ENCODE measurements at places on chromosomes 11 and 22.

- no peak for DNase-seq
Measured at GRCh38 chr22:32700191-32700882, 101.2 kb upstream of the TIMP3 start.

GRCh38 chr11:15189641-15190365 is 75.1 kb downstream of the INSC start:
- no peak for DNase-seq

DNA sequence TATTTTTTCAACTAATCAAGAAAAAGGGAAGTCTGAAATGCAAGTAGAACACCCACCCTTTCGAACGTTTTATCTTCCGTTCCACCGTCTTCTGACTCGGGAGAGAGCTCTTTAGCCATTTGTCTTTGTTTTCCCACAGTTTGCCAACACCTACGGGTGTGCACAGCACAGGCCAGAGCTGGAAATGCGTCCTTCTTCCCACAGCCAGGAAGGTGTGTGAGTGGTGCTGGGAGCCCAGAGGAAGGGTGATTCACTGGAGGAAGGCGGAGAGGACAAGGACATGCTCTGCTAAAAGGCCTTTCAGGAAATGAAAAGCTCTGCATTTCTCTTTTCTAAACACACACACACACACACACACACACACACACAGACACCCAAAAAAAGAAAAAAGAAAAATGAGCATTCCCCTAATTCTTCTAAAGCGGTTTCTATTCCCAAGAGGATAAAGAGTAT is 18.5 kb downstream of the ENDOD1 start:
- no peak for DNase-seq

DNA sequence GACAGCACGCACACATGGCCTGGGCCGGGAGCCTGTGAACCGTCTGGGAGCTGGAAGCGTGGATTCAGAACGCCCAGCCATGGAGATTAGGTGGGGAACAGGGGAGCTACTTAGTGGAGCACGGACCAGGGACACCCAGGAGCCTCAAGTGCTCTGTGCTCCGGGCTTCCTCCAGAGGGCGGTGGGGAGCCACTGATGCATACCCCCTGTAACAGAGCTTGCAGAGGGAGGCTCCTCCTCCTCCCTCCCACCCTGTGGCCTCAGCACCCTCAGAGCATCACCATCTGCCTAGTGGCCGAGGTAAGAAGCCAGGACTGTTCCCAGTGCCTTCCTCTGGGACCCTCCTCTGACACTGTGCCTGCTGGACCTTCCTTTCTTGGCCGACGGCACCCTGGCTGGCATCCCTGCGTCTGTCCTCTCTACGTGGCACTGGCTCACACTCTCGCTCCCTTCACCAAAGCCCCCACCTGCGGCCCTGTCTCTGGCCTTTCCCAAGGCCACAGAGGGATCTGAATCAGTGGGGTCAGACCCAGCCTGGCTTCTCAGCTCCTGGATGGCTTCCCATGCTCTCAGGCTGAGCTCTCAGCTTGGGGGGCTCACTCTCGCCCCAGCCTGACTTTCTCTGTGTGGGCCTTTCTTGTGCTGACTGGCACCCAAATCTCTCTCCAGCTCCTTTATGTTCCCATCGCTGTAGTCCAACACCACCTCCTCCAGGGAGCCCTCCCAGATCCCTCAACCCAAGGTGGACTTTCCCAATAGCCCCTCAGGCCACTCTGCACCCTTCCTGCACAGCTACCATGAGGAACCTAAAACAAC is 780.9 kb downstream of the BRD1 start:
- DNase-seq: peak; percentile 35

- no peak for DNase-seq
Measured at GRCh38 chr11:100676901-100677300, 10.2 kb upstream of the ARHGAP42 start.

- DNase-seq: peak; percentile 48
Measured at GRCh38 chr11:2991452-2992233, 486 bp downstream of the NAP1L4 start.

- no peak for DNase-seq
Measured at GRCh38 chr11:12199231-12199948, 89.0 kb downstream of the MICAL2 start.

DNA sequence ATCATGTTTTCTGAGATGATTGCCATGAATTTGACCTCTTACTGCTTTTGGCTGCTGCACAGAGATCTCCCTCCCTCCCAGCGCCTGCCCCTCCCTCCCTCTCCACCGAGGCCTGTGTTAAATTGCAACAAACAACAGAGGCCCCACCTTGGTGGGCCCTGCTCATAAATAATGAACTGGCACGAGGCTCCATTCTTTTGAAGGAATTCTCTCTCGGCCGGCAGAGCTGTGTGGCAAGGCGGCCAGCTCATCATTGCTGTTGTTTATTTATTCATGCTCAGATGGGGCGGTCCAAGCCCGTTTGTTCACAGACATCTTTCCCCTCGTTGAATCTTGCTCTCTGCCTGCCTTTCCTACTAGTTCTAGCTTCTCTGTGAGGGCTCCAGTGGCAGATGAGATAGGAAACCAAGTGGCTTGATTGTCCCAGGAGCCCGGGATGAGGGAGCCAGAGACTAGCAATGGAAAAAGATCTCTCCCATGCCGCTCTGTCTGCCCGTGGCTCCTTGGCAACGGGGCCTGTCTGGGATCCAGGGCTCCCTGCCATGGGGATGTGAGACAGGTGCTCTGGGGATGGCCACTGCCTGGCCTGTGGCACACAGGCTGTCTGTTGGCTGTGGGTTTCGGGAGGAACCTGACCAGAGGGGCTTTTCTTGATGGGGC is 192.6 kb downstream of the DSCAML1 start:
- DNase-seq: no peak

DNA sequence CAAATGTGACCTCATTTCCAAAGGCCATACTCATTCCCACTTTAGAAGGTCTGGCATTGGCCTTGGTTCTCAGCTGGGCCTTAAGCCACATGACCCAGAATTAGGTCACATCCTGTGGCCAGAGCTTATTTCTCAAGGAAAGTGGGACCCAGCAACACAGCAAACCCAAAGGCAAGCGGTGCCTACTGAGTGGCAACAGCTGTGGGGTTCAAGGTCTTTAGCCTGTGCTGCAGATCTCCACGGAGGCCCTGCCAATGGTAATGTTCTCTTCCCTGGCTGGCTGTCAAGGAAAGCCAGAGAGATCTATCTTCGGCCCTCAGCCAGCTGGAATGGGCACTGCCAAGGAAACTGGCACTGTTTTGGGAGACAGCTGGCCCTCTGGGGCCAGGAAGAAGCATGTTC is 41.5 kb upstream of the TP53I11 start:
- DNase-seq: no peak

DNA sequence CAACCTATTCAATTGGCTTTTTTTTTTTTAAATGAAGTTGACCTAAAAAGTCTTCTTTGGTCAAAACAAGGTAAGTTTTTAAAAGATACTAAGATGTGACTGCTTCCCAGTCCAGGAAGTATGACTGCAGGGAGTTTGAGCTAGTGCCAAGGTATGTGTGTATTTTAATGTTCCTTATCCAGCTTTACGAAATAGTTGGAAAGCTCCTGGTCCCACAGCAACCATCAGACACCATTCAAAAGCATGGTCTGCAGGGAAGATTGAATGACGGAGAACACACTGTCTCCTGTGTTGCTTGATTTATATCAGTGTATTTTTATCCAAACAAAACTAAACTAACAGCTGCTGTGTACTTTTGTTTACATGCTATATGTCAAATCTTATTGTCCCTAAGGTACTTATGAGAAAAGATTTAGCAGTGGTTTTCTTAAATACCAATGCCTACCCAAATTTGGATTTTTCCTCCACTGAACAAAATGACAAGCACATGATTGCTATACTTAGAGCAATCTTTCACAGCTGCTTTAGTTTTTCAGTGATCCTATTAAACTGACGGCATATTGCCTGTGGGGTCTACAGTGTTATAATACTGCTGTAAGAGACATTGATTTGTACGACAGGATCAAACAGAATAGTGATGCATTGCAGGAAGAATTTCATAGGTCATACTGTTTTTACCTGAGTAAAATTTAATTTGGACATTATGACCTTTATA is 122.9 kb downstream of the DCDC1 start:
- no peak for DNase-seq

GRCh38 chr11:48141475-48142122 is 75.0 kb upstream of the OR4B1 start:
- DNase-seq: no peak

DNA sequence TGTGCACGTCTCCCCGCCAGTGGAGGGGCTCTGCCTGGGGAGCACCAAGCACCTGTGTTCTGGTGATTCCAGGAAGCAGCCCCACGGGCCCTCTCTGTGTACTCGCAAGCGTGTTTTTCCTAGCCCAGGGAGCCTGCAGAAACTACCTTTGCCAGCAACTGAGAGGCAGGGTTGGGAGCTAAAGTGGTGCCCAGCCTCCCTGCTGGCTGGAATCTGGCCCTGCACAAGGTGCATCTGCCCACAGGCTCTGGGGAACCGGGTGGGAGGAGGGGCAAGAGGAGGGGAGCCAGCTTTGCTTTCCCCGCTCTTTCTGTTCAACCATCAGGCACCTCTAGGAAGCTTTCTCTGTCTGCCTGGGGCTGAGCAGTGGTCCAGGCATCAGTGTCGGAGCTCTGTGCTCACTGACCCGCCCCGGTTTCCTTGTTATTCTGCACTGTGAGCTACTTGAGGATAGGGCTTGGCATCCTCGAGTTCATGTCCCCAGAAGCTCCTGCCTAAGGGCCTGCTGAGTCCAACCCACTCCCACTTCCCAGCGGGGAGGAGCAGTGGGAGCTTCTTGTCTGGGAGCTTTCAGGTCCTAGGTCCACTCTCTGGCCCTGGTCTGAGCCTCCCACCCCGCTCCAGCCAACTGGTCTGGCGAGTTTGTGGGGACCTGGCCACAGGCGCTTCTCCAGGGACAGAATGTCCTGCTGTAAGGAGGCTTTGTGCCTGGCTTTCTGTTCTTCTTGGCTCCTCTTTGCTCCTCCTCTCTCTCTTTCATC is 14.9 kb downstream of the DAGLA start:
- DNase-seq: no peak

DNA sequence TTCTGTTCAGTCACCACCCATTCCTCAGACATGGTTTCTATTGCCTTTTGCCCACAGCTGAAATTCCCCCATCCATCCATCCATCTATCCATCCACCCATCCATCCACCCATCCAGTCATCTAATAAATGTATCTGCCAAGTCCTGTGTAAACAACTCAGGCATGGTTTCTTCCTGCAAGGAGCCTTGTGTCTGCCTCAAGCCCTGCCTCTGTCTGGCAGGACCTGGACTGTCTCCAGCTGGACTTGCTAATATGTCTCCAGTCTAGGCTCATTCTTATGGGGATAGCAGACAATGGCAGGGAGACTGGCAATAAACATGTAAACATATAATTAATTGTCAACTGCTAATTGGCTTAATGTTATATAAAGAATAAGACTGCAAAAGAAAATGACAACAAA is 64.7 kb upstream of the AMPD3 start:
- DNase-seq: no peak

DNA sequence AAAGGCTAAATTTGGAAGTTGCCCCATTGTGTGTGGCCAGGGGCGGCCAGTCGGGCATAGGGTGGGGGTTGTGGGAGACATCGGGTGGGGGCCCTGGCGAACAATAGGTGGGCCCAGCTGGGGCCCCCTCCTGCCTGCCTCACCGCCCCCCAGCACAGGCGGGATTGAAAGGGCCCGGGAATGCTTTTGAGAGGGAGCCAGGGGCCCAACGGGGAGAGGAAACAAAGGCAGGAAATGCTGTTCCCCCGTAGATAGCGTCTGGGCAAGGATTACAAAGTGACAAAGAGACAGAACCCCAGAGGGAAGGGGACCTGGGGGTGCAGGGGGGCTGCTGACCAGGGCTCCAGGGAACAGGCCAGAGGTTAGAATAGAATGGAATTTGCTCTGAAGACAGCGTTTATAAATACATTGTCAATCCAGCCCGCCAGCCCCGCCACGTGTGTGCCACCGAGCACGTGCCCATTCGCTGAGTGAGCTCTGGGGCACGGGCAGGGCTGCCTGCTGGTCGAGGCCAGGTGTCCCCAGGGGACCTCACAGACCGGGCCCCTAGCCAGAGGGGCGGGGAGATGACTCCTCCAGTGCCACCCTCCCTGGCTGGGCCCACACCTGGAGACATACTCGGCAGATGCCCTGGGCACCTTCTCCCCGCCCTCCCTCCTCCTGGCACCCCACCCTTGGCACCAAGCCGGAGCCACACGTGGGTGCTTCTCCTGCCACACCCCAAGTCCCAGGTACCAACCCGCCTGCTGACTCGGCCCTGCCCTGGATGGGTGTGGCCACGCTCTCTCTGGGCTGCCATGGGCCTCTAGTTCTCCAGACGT is 9.7 kb downstream of the PDGFB start:
- no peak for DNase-seq

DNA sequence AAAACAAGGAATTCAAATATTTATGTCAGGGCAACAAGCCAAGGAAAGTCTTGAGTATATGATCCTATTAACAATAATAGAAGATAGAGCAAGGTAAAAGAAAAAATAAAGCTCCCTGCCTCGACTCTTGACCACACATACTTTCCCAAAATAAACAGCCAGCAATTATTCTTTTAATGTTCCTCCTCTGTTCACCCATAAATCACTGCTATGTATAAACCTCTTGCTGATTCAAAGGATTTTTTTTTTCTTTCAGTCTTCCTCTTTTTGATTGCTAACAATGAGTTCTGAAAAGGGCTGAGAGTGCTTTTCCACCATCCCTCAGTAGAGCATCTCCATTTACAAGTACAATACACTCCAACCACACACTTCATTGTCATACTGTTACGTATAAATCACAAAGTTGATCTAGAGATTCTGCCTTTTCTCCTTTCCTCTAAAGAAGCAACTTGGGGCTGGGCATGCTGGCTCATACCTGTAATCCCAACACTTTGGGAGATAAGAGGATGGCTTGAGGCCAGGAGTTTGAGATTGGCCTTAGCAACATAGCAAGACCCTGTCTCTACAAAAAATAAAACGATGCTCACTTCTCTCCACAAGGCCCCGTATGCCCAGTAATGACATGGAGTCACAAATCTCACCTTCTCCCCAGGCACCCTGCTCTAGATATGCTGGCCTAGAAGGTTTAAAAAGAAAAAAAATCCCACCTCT is 24.0 kb downstream of the RAB30 start:
- DNase-seq: no peak

- DNase-seq: no peak
Measured at GRCh38 chr22:36739185-36739584, 35.6 kb upstream of the CACNG2 start.

Data from hematopoietic multipotent progenitor cell treated with erythropoietin and hydrocortisone succinate and interleukin-3 and kit ligand, for 8 days (in vitro differentiated cells).